Cortex of kidney (tissue), 1 donor: ENCODE measurements at places on chromosomes 13 and 19.

GRCh38 chr13:23668562-23668961 is 98.3 kb downstream of the TNFRSF19 start:
- no peak for DNase-seq

- DNase-seq = no peak
Observed at GRCh38 chr19:50790922-50791467, 780 bp downstream of the ACP4 start.

DNA sequence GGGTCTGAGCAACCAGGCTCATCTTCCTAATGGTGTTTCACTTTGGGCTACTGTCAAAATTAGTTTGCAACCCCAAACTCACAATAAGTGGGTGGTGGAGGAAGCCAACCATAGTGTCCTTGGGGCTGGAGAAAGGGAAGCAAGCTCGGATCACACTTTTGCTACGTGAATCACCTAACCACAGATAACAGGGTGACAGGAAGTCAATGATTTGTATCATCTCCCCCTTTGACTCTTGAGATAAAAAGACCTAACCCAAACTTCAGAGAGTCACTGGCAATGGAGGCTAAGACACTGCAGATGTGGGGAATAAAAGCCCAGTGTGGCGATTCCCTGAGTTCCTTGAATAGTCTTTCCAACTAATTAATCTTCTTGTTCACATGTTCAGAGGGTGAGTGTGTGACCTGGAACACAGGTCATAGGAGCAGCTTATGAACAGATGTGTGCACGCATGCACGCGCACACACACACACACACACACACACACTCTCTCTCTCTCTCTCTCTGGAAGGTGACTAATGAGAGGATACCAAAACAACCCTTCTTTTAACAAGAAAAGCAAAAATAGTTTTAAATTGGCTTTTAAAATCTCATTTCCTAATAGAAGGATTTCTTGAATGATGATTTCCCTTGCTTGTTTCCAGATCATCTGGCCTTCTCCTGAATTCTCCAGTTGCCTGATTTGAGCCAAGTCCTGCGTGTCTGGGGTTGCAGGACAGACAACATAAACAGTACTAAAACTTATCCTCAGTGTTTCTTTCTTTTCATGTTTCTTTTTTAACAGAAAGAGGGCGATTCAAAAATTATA is 21.2 kb upstream of the DOCK9 start:
- DNase-seq = no peak

- DNase-seq = no peak
Observed at GRCh38 chr13:77172650-77173049, 145.7 kb upstream of the FBXL3 start.

GRCh38 chr19:5628919-5629481 is 6.1 kb downstream of the SAFB start:
- no peak for DNase-seq

GRCh38 chr19:56991912-56992311 is 127.9 kb upstream of the USP29 start:
- no peak for DNase-seq

GRCh38 chr13:26819046-26819445 is 58.5 kb upstream of the GPR12 start:
- DNase-seq = no peak

DNA sequence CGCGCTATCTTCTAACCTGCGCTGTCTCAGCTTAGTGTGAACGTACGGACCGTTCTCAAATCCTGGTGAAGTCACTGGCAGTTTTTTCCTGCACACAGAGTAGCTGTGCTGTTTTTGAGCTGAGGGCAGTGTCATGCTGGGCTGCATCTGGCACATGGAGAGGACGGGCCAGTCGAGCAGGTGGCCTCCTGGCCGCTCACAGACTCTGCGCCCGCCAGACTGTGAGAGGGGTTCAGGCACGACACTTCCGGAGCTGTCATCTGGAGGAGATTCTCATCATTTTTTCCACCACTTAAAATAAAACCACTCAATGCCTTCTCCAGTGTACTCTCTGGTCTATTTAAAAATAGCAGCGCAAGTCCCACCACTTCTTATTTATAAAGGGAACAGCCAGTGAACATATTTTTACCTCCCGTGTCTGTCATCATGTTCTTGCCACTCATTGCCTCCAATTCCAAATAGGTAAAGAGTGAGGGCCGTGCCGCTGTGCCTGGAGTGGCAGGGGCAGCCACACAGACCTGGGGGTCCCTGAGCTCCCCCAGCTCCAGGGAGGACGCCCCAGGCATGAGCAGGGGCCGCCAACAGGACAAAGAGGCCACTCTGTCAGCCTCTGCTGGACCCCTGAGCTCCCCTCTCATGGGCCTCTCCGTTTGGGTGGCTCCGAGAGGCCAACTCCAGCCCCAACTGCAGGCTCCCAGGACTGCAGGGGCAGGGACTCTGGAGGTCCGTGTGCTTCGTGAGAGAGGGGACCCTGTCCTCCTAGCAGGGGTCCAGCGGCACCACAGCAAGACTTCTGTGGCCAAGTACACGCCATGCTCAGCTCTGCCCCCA is 36.9 kb upstream of the GRTP1 start:
- DNase-seq = no peak

DNA sequence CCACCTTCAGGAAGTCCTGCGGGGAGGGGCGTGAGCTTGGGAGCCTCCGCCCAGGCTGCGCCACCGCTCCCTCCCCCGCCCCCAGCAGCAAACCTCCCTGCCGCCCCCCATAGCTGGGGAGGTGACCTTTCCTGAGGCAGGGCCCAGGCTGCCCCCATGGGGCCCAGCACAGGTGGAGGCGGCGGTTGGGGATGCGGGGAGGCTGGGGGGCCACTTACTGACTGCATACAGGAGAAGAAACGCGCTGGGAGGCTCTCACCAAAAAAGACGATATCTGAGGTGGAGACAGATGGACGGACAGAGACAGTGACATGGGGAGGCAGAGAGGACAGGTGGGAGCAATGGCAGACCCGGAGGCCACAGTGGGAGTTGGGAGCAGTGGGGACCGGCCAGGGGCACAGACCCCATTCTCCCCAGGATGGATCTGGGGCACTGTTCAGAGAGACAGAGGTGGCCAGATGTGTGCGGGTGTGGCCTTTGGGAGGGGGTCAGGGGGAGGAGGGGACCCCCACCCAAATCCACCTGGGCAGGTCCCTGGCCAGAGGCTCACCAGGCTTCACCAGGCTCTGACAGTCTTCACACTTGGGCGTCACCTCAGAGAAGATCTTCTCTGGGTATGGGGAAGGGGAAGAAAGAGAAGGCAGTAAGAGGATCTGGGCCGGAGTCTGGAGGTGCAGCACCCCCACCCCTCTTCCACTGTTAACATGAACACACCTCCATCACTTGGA is 3.0 kb upstream of the RINL start:
- no peak for DNase-seq

DNA sequence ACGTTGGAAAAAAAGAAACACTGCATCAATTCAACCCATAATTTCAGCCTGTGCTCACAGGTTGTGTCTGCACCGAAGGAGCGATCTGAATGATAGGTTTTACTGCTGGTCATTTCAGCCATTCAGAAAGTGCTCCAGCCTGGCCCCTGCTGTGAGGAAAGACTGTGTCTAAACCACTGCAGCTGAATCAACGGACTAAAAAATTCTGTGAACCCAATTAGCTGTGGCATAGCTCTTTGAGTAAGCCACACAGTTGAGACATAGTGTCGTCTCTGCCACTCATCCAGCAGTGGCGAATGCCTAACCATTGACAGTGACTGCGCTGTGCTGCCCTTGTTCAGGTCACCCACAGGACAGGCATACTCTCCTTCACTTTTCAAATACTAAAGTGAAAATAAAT is 179.8 kb downstream of the COG6 start:
- DNase-seq = no peak

DNA sequence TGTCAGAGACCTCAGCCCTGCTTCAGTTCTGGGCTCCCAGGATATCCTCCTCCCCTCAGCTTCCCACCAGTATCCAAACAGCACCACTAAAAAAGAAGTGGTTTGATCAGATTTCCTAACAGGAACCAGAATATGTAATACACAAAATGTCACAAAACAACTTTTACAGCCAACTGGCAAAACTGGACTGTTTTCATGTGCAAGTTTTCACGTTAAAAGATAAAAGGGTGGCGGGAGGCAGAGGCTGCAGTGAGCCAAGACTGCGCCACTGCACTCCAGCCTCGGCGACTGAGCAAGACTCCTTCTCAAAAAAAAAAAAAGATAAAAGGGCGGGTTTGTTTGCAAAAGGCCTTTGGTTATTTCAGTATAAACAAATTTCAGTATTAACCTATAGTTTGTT is 13.1 kb downstream of the PCID2 start:
- DNase-seq = no peak

GRCh38 chr19:1261798-1262622 is 7.1 kb upstream of the CIRBP start:
- no peak for DNase-seq

- no peak for DNase-seq
Observed at GRCh38 chr13:25352230-25352629, 19.5 kb upstream of the ATP8A2 start.

DNA sequence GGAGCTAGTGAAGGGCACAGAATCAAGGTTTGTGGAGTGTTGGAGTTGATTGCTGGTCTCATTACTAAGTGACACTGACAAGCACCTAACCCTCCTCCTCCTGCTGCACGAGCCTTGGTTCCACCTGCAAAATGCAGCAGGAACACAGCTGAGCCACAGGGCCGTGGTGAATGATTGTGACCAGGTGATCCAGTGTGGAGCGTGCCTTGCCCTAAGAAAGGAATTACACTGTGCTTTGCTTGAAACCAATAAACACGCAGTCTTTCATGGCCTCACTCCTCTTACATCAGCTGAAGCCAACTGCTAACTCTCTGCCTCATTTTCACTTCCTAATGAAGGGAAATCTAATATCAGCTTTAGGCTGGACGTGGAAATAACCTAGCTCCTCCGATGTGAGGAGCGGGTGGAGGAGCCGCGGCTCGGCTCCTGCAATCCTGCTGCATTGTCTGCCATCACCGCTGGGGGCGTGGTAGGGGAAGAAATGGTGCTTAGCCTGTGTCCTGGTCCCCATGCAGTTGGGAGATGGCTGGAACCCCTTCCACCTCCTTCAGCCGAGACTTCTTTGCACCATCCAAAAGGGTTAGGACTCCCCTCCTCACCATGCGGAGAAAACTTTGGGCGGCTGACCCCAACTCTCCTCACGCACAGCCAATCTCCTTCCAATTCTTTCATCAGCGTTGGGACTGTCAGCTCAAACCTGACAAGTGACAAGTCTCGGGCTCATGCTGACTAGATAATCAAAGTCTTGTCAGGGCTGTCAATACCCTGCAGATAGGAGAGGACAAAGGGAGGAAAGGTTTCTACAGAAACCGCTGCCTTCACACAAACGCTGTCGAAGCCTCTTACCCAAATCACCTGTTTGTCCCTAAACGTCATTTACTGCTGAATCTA is 427.9 kb downstream of the ZNF536 start:
- no peak for DNase-seq

DNA sequence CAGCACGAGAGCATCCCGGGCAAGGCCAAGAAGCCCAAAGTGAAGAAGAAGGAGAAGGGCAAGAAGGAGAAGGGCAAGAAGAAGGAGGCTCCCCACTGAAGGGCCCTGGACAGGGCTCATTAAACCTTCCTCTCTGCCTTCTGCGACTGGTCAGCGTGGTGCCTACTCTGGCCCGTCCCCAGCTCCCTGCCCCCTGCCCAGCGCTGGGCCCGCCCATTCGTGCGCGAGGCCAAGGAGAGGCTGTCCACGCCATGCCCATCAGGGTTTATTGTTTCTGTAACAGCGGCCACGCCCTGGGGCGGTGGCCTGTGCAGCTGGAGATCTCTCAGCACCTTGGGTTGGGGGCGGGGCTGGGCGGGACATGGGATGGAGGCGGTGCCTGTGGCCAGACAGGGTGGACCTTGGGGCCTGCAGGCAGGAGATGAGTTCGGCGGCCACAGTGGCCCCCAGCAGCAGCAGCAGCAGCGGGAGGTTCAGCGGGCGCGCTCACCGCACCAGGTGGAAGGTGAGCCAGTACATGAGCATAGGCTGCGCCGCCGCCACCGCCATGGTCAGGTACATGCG is 897 bp downstream of the C19orf33 start:
- DNase-seq = no peak

GRCh38 chr19:11096210-11096841 is 7.1 kb downstream of the LDLR start:
- DNase-seq = no peak

DNA sequence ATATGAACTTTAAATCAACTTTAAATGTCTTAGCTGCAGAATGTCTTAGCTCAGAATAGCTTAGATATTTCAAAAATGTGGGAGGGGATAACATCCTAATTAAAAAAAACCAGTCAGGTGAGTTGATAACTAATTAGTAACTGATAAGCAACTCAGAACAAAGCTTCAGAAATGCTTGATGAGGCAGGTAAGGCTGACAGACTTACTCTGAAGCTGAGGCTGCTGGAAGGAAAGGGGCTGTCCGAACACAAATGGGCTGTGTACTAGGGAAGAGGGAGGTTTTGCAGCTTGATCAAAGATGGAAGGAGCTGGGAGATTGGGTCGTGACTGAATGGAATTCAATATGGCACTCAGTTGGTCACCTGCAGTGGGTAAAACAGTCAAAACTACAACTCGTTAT is 91.2 kb upstream of the FBXL3 start:
- DNase-seq = no peak

DNA sequence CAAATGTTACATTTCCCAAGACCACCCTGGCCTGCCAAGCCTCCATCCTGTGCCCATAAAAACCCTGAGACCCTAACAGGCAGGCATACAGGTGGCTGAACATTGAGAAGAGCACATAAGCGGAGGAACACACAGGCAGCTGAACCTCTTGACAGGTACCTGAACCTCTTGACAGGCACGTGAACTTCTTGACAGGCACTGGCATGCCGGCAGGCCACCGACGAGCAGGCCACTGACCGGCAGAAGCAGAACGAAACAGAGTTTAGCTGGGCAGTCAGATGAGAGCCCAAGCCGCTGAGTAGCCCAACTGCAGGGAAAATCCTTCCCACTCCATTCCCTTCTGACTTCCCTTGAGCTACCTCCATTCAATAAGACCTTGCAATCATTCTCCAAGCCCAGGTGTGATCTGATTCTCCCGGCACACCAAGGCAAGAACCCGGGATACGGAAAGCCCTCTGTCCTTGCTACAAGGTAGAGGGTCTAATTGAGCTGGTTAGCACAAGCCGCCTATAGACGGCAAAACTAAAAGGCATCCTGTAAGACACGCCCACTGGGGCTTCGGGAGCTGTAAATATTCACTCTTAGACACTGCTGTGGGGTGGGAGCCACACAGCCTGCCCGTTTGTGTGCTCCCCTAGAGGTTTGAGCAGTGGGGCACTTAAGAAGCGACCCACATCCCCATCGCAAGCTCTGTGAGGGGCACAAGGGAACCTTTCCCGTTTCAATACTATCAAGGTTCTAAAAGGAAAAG is 2613.9 kb upstream of the PCDH20 start:
- DNase-seq = no peak

DNA sequence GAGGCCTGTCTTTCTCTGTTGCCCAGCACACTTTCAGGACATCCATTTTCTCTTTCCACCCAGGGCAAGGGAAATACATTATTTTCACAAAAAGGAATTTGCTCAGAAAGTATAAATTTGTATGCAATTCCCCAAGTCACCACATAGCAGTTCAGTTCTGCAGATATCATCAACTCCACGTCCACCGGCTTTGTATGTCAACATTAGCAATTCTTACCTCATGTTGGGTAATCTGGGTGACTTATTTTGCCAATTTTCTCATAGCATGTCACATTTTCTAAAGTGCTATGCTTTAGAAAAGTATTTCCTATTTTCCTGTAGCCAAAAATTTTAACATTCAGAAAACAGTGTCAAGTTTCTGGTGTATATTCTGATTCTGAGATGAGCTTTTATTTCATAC is 501.8 kb downstream of the EFNB2 start:
- DNase-seq = no peak

- DNase-seq = no peak
Observed at GRCh38 chr13:52165411-52165810, 6.0 kb upstream of the NEK3 start.
